ENCODE measurements at places on chromosomes 2 and 18. TPM values are rescaled to one million over a fixed set of nuclear protein-coding genes. Genes with fewer than 3 reads are reported as not detected.

DNA sequence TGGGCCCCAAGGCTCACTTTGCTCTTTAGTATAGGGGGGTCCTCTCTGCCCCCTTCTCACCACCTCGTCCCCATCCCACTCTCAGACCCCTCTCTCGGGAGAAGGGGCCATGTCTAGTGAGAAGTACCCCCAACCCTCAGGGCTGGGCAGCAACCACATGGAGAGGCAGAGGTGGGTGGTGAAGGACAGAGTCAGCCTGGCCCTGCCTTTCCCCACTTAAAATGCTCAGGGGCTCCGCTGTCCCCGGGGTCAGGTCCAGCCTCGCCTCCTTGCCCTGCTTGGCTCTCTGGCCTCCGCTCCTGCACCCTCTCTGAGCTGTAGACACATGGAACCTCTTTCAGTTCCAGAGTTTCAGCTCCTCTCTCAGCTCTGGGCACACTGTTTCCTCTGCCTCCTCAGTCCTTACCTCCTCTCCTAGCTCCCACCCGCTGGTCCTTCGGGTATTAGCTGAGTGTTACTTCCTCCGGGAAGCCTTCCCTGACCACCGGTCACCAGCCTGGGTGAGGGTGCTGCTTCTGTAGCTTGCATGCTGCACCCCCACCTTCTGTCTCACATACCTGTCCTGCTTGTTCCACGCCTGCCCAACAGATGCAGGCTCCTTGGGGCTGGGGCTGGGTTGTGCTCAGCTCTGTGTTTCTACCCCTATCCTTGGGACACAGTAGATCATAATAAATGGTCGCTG, 79.5 kb upstream of the OTOF start:
- DNase-seq: no peak

- no peak for DNase-seq
These were observed 53.5 kb downstream of the NCOA1 start for GRCh38 chr2:24544456-24545115.

The NTSR2 gene
- not detected for total RNA-seq

- peak; percentile 88 for DNase-seq
These were observed 3.7 kb upstream of the GAD1 start for GRCh38 chr2:170812710-170813600.

- DNase-seq: peak; percentile 88
These were observed 493.6 kb upstream of the SPHKAP start for GRCh38 chr2:228675091-228675490.

The NPAS2 gene
- total RNA-seq: 13.9 TPM

DNA sequence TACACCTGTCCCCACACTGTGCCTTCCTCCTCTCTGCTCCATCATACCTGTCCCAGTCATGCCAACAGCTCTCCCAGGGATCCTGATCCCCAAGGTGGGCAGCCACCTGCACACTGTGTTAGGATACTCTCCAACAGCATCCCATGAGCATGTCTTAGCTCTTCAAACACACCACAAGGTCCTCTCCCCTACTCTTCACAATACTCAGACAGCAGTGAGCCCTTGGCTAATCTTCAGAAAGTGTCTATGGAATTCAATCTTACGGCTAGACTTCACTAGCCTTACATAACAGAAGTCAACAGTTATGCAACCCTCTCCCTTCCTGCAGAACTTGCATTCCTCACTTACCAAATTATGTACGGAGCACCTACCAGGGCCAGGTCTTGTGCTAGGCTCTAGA, 79.9 kb downstream of the MYO5B start:
- DNase-seq: no peak

GRCh38 chr2:57615855-57616556, 430.6 kb upstream of the VRK2 start:
- no peak for DNase-seq

The MITD1 gene
- 23.3 TPM for total RNA-seq

DNA sequence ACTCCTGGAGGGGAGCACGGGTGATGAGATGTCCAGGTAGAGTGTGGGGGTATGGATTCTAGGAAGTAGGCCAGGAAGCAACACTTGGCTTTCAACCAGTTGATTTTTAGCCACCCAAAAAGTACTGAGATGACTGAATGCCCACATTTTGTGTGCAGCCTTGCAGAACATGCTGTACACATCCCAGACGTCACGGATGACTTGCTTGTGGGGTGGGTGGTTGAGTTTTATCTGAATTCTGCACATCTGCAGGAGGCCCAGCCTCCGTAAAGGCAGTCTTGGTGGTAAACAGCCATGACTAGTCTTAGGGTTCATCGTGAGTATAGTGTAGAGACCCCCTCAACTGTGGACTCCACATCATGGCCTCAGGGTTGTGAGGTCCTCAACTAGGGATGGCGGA, 53.3 kb upstream of the CCDC195 start:
- no peak for DNase-seq

The CDH2 gene
- 89.2 TPM for total RNA-seq

Data from fibroblast of villous mesenchyme (primary cell).